ENCODE measurements at places on chromosomes 3 and 15.

DNA sequence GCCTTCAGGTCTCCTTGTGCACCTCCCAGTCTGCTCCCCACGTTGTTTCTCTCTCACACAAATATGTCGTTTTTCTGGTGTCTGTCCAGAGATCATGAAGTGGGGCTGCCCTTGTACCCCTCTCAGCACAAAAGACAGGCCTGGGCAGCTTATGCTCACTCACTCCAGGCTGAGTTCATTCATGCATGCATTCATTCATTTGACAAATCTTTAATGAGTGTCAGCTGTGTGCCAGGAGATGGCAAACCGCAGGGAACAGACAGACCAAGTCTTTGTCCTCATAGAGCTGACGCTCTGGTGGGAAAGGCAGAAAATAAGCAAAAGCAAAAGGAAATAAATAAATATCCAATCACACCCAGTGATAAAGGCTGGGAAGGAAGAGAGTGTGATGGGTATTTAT lies 7.6 kb upstream of the TRH start:
- no peak overlapping the region for H3K27ac ChIP-seq
- no peaks in the 10 kb centered on the region for H3K27me3 ChIP-seq
- no peak for DNase-seq
- no peaks in the 10 kb centered on the region for H3K4me1 ChIP-seq
- no peak overlapping the region for H3K4me3 ChIP-seq
- H3K36me3 ChIP-seq = no peaks in the 10 kb centered on the region

DNA sequence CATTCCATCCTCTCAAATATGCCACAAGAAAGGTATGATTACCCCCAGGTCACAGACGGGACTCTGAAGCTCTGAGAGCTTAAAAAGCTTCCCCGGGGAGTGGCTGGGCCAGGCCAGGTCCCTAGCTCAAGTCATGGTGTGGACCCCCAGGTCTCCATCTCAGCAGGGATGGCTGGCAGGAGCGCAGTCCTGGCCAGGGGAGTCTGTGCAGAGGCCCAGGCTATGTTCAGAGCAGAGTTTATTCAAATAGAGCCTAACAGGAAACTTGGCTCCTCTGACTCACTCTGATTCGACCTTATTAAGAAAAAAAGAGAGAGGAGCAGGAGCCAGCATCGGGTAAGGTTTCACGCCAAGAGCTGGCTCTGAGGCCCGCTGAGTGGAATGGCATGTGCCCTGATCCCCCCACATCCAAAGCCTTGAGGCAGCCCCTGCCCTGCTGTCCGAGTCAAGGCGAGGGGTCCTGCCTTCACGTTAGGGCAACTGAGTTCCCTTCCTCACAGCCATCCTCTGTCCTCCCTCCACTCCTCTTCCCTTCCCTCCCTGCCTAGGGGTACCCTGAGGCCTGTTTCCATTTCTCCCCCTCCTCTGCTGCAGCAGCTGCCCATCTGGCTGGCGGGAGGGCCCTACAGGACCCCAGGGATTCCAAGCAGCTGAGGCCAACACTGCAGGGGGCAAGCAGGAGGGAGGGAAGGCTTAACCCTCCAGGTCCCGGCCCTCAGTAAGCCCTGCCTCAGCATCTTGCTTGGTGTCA lies 1.9 kb upstream of the LOXL1 start:
- peaks cover 43% of the 10 kb centered on the region for H3K4me1 ChIP-seq
- H3K27me3 ChIP-seq = peaks cover 18% of the 10 kb centered on the region
- H3K4me3 ChIP-seq = no peak overlapping the region
- H3K27ac ChIP-seq = peak overlapping the region; percentile 76

DNA sequence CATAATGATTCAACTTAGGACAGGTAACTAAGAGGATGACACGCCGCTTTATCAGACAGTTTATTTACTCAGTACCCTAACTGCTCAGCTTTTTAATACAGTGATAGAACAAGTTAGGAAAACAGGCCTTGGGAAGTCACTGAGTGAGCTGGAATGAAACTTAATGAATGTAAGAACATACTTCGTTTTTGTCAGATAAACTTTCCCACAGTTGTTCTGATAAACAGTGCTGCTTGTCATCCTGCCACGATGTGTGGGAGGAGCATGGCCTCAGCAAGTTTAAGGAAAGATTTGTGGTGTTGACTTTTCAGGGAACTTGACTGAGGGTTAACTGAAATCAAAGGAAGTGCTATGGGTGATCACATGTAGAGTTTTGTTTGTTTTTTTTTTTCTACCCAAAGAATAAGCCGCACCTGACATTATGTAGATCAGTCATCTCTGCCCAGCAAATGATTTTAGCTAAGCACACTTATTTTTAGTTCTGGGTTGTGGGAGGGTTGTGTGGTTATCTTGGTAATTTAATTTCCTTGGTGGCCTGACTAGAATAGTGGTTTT lies 5.6 kb upstream of the P2RY14 start:
- H3K4me1 ChIP-seq = no peaks in the 10 kb centered on the region
- H3K36me3 ChIP-seq = no peaks in the 10 kb centered on the region
- no peak for DNase-seq
- no peak overlapping the region for H3K4me3 ChIP-seq
- H3K27me3 ChIP-seq = no peaks in the 10 kb centered on the region

GRCh38 chr3:36401056-36401455 lies 20.8 kb downstream of the STAC start:
- no peaks in the 10 kb centered on the region for H3K36me3 ChIP-seq
- DNase-seq = no peak
- H3K4me3 ChIP-seq = no peak overlapping the region
- no peak overlapping the region for H3K27ac ChIP-seq
- H3K4me1 ChIP-seq = no peaks in the 10 kb centered on the region

DNA sequence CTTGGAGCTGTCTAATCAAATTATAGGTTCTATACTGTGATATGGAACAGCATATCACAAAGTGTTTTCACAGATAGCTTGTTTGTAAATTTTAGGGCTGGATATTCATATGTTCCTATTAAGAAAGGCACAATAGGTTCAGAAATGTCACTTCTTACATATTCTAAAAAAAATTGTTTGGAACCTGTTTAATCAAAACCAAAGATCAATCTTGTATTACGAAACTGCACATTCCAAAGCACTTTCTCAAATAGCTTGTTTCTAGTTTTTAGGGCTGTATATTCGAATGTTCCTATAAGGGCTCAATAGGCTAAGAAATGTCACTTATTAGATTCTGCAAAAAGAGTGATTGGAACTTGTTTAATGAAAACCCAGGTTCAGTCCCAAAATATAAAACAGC lies 67.4 kb upstream of the OSBPL11 start:
- no peak overlapping the region for H3K4me3 ChIP-seq
- no peak overlapping the region for H3K27ac ChIP-seq
- H3K36me3 ChIP-seq = no peaks in the 10 kb centered on the region
- no peaks in the 10 kb centered on the region for H3K27me3 ChIP-seq

GRCh38 chr15:88177451-88177850 lies 79.1 kb downstream of the NTRK3 start:
- H3K4me1 ChIP-seq = no peaks in the 10 kb centered on the region
- no peak for DNase-seq
- no peak overlapping the region for H3K27ac ChIP-seq
- no peaks in the 10 kb centered on the region for H3K36me3 ChIP-seq
- H3K27me3 ChIP-seq = no peaks in the 10 kb centered on the region
